ENCODE measurements at places on chromosomes 7 and 10.

- DNase-seq: no peak
These were observed 163.5 kb downstream of the GFRA1 start for GRCh38 chr10:116109481-116109880.

DNA sequence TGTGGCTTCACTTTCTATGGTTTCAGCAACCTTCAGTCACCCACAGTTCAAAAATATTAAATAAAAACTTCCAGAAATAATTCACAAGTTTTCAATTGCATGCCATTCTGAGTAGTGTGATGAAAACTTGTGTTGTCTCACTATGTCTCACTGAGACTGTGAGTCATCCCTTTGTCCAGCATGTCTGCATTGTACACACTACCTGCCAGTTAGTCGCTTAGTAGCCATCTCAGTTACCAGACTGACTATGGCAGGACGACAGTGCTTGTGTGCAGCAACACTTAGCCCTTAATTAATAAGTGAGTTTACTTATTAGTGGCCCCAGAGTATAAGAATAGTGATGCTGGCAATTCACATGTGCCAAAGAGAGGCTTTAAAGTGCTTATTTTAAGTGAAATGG, 22.5 kb downstream of the CCDC186 start:
- DNase-seq: no peak

DNA sequence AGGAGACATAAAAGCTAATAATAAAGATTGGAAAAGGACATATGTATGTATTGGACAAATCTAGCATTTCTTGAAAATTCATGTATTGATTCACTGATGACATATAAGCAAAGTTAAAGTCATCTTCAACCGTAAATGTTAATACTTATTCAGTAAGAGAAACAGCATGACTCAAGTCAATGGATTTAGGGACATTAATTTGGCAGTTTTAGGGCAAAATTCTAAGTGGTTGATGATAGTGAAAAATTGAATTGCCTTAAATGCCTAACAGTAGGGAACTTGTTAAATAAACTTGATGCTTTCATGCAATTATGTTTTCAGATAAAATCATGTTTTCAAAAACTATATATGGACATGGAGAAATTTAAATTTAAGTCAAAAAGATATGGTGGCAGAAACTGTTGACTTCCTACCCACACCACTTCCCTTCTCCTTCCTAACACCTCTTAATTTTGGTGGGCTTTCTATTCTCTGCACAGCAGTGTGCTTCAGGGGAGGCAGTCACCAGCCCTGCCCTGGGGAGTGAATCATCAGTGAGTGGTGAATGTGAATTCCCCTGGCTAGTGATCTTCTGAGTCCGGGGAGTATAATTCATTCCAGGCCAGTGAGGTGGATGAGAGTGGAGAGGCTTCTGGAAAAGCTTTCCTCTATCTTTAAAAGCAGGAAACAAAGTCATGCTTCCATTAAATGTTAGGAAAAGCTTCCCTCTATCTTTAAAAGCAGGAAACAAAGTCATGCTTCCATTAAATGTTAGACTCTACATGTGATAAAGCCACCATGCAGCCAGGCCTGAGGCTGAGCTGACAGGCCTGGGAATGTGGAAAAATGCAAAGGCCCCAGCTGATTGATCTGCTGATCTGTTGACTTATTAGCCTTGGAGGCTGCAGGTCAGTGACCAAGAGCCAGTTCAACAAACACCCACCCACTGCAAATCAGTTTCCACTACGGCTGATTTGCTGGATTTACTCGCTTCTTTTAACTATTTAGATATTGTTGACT, 25.2 kb upstream of the ITGB1 start:
- no peak for DNase-seq

GRCh38 chr7:39602351-39602750, 21.0 kb upstream of the RALA start:
- DNase-seq: no peak

DNA sequence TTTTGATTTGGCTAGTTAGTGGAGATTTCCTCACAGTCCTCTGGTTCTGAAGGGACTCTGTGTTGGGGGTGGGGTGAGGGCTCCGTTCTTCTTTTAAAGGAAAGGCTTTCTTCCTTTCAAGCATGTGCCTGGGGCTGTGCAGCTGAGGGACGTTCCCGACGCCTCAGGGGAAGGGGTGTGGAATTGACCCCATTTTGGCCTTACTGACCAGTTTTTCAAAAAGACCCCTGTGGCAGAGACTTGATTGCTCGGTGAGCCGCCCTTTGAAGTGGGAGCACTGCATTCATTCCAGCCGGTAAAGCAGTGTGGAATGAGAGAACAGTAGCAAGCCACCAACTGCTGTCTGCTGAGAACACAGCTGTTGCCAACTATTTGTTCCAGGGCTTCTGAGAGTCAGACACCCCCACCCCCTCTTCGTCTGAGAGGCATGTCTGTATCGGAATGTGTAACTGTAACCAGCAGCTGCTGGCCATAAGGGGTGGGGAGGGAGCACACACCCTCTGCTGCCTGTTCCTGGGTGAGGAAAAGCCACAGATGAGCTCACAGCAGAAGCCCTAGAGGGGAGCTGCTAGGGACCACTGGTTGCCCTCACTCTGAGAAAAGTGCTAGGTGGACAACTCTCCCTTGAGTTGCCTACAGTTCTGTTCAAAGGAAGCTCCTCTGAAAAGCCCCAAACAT, 33.2 kb downstream of the WBP1L start:
- peak; percentile 82 for DNase-seq

DNA sequence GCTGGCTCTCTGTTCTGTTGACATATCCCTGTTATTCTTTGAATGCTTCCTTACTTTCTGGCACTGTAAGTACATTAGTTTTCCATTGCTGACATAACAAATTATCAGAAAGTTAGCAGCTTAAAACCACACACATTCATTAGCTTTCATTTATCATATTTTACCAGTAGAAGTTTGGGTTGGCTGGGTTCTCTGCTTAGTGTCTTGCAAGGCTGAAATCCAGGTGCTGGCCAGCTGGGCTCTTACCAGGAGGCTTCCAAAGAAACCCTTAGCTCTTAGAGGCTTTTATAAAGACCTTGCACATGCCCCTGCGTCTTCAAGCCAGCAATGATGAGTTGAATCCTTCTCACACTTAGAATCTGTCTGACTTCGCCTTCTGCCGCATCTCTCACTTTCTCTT, 160.6 kb downstream of the MLLT10 start:
- no peak for DNase-seq

GRCh38 chr10:129605986-129606518, 139.0 kb downstream of the MGMT start:
- no peak for DNase-seq

DNA sequence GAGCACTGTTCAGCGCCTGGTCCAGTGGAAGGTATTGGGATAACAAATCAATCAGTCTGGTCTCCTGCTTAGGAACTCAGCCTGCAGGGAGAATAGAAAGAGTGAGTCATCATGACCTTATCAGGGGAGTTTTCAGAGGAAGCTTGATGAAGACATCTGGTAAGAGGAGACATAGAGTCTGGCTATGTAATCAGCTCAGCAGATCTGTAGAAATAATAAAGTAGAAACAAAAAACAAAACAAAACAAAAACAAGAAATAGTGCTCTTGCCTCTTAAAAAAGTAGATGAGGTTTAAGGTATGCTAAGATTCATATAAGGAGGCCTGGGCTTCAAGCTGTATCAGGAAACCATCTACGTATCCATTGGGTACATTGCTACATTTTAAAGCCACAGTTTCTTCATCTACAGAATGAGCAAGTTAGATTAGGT, 14.4 kb downstream of the TAS2R41 start:
- DNase-seq: no peak

DNA sequence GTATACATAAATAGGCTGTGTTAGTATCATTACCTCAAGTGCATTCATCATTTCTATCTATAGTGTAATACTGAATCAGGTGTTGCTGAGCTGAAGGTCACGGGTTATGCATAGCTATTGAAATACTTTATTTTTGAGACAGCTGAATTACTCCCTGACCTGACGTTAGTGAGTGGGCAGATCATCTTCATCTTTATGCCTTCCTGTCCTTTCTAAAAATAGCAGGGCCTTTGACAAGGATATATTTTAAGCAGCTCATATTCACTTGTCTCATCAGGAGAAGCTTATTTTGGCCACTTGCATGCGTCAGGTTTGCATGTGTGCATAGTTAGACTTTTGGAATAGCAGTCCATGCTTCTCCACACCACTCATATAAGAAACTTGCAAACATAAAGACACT, 63.6 kb upstream of the DKK1 start:
- no peak for DNase-seq

GRCh38 chr10:87691506-87692070, 31.9 kb downstream of the PAPSS2 start:
- DNase-seq: no peak

DNA sequence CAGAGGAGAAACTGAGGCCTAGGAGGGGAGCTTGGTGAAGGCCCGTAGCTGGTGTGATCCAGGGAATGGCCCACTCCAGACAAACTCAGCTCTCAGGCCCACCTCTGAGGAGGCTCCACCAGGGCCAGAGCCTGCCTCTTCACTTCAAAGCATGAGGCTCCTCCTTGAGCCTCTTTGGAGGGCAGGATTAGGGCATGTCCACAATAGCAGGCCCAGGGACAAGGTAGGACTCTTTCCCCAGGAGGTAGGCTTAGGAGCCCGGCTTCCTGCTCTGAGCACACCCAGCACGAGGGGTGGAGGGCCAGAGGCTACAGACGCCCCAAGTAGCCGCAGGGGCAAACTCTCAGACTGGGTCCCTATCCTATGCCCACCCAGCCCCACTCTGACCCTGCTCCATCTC, 164.6 kb upstream of the ZMIZ1 start:
- DNase-seq: no peak

GRCh38 chr10:123309731-123310130, 155.5 kb downstream of the BUB3 start:
- no peak for DNase-seq

- no peak for DNase-seq
These were observed 349.9 kb downstream of the RPS24 start for GRCh38 chr10:78383378-78384048.

DNA sequence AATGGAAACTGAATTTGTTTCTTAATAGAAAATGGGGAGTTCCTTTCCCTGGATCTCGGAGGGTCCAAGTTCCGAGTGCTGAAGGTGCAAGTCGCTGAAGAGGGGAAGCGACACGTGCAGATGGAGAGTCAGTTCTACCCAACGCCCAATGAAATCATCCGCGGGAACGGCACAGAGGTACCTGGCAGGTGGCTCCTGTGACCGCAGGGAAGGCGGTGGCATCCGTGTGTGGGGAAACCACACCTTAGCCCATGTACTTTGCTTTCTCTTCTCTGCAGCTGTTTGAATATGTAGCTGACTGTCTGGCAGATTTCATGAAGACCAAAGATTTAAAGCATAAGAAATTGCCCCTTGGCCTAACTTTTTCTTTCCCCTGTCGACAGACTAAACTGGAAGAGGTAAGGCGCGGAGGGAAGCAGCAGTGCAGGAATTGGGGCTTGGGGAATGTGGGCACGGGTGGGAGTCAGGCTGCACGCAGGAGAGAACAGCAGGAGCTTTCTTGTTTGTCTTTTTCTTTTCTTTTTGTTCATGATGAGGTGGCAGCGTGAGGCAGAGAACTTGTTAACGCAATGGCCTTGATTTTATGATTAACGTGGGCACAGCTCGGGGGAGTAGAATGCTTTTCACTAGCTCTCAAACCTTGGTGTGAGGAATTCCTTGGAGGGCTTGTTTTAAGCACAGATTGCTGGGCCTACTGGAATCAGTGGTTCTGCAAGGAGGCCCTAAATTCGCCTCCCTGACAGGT, 12.8 kb downstream of the HKDC1 start:
- peak; percentile 81 for DNase-seq

- peak; percentile 89 for DNase-seq
These were observed 4.5 kb downstream of the KAZALD1 start for GRCh38 chr10:101066146-101066895.

DNA sequence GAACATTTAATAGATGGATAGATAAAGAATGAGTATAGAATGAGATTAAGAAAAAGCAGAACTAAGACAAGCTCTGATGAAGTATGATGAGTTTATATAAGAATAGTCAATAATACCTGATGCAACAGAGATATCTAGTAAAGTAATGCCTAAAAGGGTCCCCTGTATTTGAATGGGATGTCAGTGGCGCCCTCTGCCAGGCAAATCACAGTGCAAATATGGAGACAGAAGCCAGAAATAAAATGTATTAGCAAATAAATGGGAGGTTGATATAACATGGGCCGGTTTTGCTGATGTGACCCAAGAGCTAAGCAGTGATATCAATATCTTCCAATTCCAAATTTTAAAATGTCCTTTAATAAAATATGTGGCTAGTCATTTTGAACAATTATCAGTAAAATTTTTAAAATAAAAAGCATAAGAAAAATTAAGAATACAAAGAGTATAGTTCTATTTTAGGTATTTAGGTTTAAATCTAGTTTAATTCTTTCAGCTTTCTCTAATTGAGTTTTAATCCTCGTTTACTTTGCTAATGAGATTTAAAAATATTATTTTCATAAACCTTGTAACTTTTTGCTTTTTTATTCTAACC, 62.6 kb downstream of the ADK start:
- DNase-seq: no peak

- DNase-seq: no peak
These were observed 5.0 kb downstream of the SEPTIN7 start for GRCh38 chr7:35805876-35806275.

DNA sequence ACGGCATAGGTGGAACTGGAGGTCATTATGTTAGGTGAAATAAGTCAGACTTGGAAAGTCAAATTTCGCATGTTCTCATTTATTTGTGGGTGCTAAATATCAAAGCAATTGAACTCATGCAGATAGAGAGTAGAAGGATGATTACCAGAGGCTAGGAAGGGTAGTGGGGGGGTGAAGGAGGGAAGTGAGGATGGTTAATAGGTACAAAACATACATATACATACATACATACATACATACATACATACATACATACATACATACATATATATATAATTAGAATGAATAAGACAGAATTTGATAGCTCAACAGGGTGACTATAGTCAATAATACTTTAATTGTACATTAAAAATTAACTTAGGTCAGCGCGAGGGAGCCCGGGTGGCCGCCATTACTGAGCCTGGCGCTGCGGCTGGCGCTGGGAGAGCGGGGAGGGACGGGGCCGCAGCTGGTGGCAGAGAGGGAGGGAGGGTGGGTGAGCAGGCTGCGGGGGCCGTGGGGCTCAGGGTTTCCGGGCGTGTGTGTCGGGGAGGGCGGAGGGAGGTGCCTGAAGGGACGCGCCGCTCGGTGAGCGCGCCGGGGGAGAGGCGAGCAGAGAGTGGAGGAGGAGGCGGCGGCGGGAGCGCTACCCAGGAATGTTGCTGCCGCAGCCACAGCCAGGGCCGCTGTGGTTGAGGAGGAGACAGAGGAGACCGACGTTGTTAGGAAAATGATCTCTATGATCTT, 85.8 kb upstream of the EGFR start:
- peak; percentile 71 for DNase-seq

- DNase-seq: no peak
These were observed 589.8 kb downstream of the DNAJB6 start for GRCh38 chr7:157926521-157927150.

GRCh38 chr7:141460781-141461715, 90.2 kb upstream of the AGK start:
- DNase-seq: no peak

Data from left colon (tissue), 2 donors.